ENCODE measurements at places on chromosomes 3 and 15.

DNA sequence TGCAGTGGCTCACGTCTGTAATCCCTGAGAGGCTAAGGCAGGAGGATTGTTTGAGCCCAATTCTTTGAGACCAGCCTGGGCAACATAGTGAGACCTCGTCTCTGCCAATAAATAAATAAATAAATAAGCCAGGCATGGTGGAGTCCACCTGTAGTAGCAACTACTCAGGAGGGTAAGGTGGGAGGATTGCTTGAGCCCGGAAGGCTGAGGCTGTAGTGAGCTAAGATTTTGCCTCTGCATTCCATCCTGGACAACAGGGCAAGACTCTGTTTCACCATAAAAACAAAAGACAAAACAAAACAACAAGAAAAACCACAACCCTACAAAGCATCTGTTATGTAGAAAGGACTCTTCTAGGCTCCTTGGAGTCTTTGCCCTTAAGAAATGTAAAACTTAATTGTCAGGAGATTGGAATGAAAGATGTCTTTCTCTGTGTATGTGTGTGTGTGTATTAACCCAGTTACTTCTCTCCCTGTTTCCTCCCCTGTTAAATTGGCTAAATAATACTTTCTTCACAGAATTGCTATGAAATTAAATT, 9.5 kb downstream of the NECTIN3 start:
- DNase-seq = no peak

- DNase-seq = peak; percentile 48
These were observed 75.8 kb downstream of the RPL39L start for GRCh38 chr3:187063286-187064121.

DNA sequence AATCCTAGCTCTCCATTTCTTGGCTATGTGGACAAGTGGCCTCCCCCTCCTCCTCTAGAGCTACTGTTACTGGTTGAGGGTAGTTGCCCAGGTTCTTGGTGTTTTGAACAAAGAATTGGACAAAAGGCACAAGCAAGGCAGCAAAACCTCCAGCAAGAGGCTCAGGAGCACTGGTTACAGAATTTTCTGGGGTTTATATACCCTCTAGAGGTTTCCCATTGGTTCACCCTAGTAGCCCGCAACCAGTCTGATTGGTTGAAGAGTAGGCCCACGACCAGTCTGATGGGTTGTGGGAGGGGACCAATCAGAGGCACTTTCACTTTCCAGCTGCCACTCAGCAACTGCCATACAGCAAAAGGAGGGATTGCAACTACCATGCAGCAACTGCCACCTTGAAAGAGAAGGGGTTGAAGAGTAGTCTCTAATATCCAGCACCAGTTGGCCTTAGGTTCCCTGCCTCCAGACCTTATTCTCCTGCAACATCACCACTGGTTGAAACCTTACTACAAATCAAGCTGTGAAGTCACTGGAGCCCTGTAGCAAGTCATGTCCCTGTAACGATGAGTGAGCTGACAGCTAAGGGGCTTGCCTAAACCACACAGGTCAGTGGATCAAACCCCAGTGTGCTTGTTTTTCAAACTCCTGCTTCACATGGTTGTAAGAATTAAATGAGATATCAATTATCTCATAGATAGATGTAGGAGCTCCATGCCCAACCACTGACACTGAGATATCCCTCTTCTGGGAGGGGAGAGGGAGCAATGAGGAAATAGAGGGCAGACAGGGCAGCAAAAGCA, 2.9 kb upstream of the C15orf39 start:
- DNase-seq = peak; percentile 96

DNA sequence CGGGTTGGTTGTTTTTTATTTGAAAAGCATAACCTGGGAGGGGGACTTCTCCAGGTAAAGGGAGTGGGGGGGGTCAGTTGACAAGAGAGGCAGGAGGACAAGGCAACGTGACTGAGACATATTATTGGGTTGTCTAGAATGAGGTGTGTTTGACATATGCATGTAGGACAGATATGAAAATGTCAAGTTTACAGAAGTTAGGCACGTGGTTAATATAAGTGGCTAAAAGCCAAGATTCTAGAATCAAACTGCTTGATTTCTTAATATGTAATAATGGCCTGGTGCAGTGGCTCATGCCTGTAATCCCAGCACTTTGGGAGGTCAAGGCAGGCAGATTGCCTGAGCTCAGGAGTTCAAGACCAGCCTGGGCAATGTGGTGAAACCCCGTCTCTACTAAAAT, 212.8 kb downstream of the SQOR start:
- DNase-seq = no peak

DNA sequence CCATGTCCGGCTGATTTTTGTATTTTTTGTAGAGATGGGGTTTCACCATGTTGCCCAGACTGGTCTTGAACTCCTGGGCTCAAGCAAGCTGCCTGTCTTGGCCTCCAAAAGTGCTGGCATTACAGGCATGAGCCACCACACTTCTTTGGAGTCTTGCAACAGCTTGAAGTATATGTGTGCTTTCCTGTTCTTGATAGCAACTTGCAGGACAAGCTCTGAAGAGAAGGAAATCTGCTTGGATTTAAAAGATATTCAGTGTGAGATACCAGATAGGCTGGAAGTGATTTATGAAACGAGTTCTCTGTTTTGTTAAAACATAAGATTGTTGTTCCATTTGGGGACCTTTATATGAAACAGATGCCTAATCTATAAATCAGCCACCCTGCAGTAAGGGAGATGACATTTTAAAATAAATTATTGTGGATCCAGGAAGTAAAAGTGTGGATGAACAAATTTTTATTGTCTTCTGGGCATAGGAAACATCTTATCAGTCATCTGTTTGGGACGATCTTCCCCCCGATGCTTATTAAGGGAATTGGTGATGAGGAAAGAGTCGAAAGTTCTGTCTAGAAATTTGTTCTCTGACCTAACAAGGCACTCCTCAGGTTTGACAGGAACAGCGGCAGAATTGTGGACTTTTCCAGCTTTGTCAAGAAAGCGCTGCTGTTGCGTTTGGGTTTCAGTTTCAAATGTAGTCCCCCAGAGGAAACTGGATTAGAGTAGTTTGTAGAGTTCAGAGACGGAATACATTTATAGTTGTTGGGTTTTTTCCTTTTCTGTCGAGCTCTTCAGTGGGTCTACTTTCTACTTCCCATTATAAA, 53.7 kb upstream of the MAGI1 start:
- DNase-seq = no peak

- no peak for DNase-seq
These were observed 695.7 kb upstream of the NECTIN3 start for GRCh38 chr3:110375751-110376518.

GRCh38 chr3:60580809-60581208, 670.4 kb downstream of the FHIT start:
- no peak for DNase-seq

DNA sequence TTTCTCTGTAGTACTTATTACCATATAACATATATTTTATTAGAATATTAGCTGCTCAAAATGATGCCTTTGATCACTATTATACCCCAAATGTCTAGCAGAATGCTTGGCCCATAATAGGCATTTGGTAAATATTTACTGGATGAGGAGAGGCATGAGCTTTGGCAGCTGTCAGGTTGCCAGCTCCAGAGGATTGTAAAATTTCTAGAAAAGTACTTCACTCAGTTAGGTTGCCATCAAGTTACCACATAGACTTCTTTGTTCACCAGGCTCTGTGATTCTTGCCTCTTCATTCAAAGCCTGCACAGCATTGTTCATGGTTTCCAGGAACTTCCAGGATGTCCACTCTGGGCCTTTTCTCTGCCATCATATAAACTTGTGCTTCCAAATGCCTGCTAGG, 582.8 kb downstream of the PDCD6IP start:
- DNase-seq = no peak

DNA sequence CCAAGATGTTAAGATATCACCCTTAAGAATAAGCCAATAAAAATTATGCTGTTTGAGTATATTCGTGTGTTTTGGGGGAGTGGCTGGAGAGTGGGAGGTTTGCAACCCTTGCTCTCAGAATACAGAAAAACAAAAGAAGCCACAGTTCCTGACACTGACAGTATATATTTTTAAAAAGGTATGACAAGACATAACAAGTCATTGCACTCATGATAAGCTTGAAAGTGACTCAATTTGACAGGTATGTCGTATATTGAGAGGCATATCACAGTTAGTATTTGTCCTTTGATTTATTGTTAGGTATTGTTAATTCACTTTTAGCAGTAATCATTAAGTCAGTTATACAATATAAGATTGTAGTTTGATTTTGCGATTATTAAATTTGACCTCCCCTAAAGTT, 73.1 kb upstream of the TSC22D2 start:
- no peak for DNase-seq

DNA sequence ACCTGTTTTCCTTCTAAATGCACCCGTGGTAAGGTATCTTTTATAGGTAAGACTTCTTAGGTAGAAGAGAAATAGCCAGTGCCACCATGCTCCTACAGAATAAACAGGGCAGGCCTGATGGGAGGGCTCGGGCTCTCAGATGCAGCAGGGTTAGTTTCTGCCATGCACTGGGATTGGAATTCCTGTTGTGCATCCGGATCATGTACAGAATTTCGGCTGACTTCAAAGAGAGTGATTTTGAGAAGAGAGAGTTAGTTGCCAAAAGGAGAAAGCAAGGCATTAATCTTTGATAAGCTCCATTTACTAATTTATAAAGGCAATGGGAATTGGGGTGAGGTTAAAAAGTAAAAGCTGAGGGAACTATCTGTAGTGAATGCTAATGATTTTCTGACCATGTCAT, 211.2 kb downstream of the WDR72 start:
- DNase-seq = no peak

GRCh38 chr3:60898321-60898720, 352.9 kb downstream of the FHIT start:
- no peak for DNase-seq

GRCh38 chr3:40652072-40652471, 127.3 kb downstream of the ZNF621 start:
- no peak for DNase-seq

DNA sequence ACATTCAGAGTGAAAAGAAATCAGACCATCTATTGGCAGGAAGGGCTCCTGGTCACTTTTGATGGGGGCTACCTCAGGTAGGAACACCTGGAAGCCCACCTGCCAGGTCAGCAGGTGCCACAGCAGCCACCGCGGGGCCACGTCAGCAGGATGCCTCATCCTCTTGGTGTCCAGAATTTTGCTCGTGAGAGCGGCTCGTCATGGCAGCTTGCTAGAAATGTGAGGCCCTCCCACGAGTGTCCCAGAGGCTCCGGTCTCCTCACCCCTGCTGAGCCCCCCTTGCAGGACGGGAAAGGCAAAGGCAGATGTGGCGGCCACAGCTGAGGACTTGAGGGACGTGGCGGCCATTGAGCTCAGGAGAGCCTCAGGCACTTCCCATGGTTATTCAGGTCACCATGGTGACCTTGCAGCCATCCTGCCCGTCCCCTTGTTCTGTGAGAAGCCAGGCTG, 129.4 kb downstream of the LRRK1 start:
- DNase-seq = no peak

DNA sequence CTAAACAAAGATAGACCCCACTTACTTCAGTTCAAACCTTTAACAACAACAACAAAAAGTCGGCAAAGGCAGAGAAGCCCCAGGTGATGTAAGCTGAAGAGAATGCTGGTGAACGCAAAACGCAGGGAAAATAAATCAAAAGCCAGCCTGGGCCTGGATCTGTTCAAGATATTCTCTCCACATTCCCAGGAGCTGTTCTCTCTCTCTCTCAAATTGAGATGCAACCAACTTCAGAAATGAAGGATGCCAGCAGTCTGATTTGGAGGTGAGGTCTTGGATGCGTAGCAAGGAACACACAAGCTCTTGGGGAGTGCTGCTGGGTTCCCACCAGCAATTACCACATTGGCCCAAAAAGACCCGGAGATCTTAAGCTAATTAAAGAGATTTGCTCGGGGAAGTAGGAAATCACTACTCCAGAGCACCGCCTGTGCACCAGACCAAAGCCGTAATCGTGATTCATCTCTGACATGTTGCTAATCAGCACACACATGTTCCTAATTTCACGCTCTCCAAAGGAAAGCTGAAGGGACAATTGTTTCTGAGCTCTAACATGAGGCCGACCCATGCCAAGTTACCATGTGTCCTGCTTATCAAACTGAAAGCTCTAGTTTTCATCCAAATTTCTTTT, 37.1 kb downstream of the IL17RD start:
- no peak for DNase-seq

DNA sequence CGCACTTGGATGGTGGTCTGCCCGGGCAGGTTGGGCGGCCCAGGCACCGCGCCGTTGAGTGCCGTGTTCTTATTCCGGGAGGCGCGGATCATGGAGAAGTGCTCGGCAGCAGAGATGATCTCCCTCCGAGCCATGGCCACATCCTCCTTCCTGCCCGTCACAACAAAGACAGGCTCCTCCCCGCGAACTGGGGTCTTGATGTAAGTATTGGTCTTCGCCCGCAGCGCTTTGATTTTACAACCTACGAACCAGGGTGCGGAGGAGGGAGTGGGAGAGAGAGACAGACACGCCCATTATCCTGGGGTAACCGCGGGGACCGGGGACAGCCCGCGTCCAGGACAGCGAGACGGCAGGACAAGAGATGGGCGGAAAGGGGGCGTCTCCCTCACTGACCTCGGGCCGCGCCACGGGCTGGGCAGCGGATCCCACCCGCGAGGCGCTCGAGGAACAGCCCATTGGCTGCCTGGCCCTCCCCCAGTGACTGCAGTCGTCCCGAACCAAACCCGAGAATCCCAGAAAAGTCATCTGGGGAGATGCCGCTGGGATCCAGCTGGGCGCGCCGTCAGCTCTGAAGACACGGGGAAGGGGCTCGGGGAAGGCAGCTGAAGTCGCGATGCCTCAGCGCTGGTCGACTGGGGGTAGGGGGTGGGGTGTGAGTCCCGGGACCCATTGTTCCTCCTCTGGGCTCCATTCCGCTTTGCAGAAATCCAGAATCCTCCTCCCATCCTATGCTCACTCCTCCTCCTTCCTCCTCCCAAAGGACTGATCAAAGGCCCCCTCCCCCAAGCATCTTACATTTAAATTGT, 1.2 kb downstream of the MEX3B start:
- no peak for DNase-seq

DNA sequence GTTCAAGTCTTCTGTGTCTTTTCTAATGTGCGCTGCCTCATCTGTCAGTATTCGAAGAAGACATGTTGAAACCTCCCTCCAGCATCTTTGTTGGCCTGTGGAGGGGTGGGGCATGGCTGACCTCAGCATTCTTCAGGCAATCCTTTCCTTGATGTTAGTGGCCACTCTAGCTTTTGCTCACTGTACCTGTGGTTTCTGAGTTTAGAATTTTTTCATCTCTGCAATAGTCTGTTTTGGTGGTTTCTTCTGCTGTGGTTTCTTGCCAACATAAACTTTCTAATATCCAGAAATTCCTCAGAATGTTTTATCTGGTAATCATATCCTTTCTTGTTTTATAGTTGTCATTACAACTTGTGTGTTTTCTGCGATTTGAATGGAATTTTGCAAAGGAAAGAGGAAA, 251.3 kb upstream of the NR2E3 start:
- DNase-seq = no peak

All from NAMALWA (cell line).